ENCODE measurements at places on chromosomes 12 and 14.

GRCh38 chr14:71320734-71321573, 413.7 kb downstream of the PCNX1 start:
- peak; percentile 44 for DNase-seq

- DNase-seq: no peak
These were observed 229.2 kb upstream of the GARIN6 start for GRCh38 chr12:99418379-99418778.

DNA sequence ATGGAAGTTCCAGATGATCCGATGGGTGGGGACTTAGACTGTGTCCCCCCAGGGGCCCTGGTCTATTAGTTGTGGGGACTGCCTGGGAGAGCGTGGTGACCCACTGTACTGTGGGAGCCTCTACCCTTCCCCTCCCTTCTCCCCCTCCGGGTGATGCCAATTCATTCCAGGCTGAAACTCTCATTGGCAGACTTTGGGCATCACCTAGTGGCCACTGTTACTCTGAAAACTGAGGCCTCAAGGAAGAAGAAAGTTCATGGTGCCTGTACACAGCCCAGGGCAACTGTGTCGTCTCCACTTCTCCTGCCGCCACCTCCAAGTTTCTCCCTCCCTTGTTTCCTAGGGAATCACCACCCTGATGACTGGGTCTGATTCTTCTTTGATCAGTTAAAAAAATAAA, 173.6 kb upstream of the ALG10B start:
- DNase-seq: no peak

GRCh38 chr14:50233951-50234250, 2.5 kb upstream of the SOS2 start:
- no peak for DNase-seq

GRCh38 chr12:50613463-50613862, 108.7 kb downstream of the DIP2B start:
- DNase-seq: no peak

DNA sequence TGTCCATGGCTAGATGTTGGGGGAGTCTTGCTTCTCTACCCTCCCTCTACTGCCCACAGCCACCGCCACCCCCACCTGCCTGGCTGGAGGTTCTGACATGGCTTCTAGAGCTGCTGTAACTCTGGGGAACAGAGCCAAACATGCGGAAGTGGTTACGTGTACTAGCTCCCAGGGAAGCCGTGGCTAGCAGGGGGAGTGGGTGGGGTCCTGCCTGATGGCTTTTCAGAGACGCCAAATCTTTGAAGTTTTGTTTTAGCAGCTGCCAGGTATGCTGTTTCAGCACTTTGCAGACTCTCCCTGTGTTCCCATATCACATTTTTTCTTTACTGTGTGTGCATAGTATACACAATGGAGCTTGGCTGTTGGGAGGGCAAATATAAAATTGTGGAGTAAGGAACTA, 150.3 kb downstream of the TGFB3 start:
- no peak for DNase-seq

- DNase-seq: no peak
These were observed 30.7 kb downstream of the FBRSL1 start for GRCh38 chr12:132520421-132521199.

DNA sequence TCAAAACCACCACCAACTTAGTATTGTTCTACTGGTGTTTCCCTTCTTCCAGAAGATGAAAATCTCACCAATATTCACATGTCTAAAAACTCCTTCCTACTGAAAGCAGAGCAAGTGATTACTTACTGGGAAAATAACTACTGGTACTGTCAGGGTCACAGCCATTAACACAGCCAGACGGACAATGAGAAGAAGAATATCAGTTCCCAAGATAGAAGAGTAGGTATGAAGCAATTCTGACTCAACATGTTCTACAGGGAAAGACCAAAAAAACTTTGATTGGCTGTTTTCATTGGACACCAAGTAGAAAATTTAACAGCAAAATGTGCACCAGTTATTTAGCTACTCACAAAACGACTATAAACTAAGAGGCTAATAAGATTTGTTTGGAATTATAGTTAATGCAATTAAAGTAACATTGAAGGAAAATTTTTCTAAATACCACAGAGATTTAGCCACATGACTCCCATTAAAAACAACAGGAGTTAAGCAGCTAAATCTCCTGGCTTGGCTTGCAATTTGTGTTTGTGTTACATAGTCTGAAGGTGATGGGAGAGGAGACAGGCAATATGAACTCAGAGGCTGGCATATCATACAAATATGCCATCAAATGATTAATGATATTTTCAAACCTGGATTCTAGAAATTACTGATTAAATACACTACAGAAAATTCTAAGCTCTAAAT, 9.5 kb downstream of the SLC38A2 start:
- no peak for DNase-seq

DNA sequence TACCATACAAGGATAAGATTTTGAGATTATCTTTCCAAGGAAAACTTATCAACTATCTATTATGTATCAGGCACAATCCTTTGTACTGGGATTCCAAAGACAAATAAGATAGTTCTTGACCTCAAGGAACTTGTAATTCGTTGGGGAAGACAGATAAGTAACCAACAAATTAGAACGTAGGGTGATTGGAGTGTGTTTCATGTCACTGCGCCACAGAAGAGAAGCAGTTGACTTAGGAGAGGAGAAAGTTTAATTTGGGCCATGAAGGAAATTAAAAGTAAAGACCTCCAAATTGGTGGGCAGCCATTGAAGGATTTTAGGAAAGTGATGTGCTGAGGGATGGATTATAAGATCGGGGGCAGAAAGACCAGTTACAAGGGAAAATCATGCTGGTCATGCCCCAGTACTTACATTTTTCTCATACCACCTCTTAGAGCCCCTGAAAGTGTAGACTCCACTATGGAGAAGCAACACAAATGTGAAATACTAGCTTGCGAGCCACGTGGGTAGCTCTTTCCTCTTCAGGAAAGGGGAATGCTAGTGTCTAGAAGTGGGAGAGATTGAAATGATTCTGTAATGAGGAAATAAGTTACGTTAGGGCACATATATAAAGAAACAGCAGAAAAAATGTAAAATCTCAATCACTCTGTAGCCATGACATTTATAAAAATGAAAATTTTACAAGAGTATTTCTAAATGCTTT, 148.7 kb downstream of the ETV6 start:
- DNase-seq: no peak

GRCh38 chr12:1747609-1748008, 56.7 kb downstream of the ADIPOR2 start:
- no peak for DNase-seq

GRCh38 chr12:1836241-1836803, 16.0 kb downstream of the LRTM2 start:
- no peak for DNase-seq

GRCh38 chr14:54975856-54976255, 51.0 kb downstream of the WDHD1 start:
- DNase-seq: no peak

- DNase-seq: no peak
These were observed 1.6 kb upstream of the CD9 start for GRCh38 chr12:6198556-6198955.

GRCh38 chr12:2008677-2009076, 4.4 kb upstream of the DCP1B start:
- DNase-seq: no peak

GRCh38 chr14:75399843-75400775, 27.7 kb upstream of the JDP2 start:
- no peak for DNase-seq

DNA sequence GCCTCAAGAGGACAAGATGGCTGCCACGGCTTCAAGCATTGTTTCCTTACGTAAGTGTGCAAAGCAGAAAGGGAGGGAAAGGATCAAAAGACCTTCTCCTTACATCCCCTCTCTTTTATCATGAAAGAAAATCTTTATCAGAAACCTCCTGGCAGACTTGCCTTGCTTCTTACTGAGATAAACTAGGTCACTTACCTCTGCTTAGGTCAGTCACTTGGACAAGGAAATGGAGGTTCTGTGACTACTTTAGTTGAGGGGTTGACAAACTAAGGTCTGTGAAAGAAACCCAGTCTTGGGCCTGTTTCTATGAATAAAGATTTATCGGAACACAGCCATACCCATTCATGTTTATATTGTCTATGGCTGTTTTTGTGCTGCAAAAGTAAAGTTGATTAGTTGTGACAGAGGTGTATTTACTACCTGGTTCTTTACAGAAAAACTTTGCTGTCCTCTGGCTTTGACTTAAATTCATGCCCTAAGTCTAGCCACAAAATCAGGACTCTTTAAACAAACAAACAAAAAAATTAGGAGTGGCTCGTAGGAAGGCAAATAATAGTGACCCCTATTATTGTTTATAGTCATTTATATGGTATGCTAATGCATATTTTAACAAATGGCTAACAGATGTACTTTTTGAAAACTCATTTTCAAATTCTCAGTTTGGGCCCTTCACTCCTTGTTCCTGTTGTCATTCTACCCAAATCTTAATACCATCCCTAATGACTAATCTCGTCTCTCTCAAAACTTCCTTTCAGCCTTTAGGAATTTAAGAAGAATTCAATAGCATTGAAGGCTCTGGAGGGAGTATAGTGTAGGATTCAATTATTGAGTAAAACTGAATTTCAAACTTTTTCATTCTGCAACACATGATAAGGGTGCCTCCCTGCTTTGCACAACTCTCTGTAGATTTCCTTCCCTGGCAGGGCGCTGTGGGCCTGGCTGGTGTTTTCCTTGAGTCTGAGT, 42.0 kb upstream of the ATP2B1 start:
- no peak for DNase-seq

GRCh38 chr14:32571551-32571950, 242.5 kb downstream of the AKAP6 start:
- DNase-seq: no peak

DNA sequence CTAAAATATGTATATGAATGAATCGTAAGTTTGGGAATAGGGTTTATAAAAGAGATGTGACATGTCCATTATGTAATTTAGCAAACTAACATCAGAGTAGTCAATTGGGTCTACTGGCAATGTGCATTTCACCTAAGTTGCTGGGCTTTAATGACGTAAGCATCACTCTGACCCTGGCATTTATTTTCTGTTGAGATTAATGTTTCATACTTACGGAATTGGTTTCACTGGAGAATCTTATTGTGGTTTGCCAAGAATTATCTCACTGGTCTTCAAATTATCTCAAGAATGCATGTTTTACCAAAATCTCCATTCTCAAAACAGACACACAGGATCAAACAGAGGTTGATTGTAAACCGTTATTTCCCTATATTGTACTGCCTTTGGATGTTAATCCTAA, 437.1 kb downstream of the NPAS3 start:
- DNase-seq: no peak

- DNase-seq: no peak
These were observed 13.2 kb upstream of the TUBA1B start for GRCh38 chr12:49144384-49144783.

DNA sequence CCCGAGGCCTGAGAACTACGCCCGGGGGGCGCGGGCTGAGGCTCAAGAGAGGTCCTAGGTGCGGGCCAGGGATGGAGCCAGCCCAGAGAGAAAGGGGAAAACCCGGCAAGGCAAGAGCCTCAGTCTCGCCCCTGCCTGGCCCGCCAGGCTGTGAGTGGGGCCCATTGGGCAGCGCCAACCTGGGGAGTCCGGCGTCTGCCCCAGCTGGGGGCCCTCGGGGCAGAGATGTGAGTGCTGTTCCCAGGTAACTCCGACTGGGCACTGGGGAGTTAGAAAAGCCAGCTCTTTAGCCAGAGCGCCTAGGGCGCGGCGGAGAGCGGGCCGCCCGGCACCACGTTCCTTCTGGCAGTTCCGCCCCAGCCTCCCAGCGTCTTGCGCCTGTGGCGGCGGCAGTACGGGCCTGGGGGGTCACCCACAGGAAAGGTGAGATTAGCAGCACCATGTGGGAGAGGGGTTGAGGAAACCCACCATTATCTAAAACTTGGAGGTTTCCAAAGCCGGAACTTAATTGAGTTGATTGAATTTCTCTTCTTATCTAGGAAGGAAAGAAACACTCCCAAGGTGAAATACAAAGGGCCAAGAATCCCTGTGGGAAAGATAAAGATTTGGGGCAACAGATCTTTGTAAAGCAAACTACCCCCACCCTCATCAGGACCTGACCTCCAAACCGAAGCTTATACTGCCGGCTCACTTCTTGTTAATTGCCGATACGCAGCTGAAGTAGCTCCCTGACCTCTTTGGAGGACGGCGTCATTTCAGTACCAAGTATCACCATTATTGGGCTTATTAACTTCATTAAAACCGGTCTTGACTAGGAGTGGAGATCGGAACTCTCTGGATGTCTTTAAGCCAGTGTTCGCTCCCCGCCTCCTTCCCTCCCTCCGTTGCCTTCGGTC, 11.6 kb downstream of the OTX2 start:
- DNase-seq: no peak

DNA sequence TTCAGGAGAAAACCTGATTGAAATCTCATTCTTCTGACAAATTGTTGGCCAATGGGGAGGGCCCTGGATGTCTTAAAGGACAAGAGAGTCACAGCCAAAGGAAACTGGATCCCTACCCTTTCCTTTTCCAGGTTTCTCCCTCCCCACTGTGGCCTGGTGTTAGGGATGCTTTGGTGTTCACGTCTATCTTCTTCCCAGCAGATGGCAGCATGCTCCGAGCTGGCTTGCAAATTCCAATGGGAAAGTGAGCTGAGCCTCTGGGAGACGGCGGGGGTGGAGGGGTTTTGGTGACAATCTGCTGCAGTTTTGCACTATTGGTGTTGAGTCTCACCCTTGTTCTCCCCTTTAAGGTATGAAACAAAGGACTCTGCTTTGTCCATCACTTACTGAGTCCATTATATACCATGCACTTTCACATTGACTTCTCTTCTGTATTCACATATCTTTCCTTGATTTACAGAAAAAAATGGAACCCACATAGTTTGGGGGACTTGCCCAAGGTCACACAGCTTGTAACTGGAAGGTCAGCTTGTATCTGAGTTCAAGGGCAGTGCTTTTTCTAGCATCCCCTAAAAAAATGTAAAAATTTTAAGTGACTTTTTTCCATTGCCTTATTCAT, 39.3 kb downstream of the CCDC177 start:
- DNase-seq: no peak

GRCh38 chr14:35383569-35384454, 20.7 kb downstream of the NFKBIA start:
- DNase-seq: no peak

GRCh38 chr14:53137568-53138203, 15.4 kb downstream of the DDHD1 start:
- DNase-seq: no peak
